Kasumi-1 (cell line): ENCODE measurements at places on chromosomes 2 and 18.

- no peak for DNase-seq
Observed at GRCh38 chr2:8636041-8636491, 45.8 kb upstream of the ID2 start.

DNA sequence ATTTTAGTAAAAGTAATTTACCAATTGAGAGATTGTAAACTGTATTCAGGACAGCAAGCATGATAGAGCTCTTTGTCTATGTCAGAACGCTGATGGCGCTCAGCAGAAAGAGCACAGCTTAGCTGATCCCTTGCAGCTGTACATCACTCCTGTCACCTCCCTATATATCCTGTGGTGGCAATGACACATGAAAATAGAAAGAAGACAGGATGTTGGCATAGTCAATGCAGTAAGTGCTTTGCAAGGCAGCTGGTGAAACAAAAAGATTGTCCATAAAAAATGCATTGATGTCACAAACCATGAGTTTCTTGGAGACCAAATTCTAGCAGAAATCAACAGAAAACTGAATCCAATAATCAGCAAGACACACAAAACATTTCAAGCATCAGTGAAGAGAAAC lies 221.5 kb downstream of the RIT2 start:
- no peak for DNase-seq

- no peak for DNase-seq
Observed at GRCh38 chr2:172440795-172441194, 13.4 kb downstream of the ITGA6 start.

DNA sequence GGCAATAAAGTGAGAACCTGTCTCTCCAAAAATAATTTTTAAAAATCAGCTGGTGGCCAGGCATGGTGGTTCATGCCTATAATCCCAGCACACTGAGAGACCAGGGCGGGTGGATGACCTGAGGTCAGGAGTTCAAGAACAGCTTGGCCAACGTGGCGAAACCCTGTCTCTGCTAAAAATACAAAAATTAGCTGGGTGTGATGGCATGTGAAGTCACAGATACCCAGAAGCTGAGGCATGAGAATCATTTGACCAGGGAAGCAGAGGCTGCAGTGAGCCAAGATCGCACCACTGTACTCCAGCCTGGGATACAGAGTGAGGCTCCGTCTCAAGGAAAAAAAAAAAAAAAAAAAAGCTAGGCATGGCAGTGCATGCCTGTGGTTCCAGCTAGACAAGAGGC lies 7.4 kb upstream of the GPR75 start:
- DNase-seq = no peak

DNA sequence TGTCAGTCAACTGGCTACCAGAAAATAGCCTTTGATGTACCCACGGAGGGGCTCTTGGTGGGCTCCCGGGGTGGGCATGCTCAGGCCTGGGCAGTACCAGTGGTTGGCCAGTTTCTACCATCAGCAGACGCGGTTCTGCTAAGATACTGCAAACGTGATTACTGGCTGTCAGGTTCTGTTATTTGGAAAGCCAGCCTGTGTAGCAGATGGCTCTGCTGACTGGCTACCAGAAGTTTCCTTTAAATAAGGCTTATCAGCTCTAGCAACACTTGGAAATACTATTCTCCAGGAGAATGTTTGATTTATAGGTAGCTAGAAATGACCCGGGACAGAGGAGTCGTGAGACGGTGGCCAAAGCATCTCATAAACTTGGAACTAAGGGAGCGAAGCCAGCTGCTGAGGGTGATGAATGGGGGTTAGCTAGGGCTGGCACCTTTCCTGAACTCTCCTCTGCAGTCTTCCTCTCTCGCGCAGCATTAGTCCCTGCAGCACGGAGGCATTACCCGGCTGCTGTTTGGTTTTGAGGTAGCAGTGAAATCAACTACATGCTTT lies 171.9 kb downstream of the AGAP1 start:
- no peak for DNase-seq

DNA sequence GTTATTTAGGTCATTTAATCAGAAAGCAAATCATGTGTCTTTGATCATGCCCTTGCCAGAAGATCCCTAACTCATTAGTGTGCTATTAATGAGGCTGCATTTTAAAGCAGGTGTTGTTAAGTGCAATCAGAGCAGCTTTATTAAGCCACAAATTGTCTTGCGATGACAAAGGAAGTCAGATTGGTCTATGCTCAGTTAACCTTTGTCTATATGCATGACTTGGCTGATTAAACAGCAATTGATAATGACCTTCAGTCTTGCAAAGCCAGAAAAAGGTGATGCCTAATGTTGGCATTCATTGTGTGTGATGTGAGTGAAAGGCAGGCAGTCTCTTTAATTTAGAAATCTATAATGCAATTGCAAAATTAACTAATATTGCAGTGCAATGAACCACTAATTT lies 166.9 kb downstream of the RND3 start:
- no peak for DNase-seq

- no peak for DNase-seq
Observed at GRCh38 chr18:55406451-55406991, 181.5 kb downstream of the TCF4 start.

- DNase-seq = no peak
Observed at GRCh38 chr2:241635756-241636155, 1.2 kb downstream of the THAP4 start.

GRCh38 chr2:184611361-184612085 lies 13.2 kb downstream of the ZNF804A start:
- peak; percentile 87 for DNase-seq

- DNase-seq = peak; percentile 79
Observed at GRCh38 chr2:14516844-14517243, 115.7 kb upstream of the LRATD1 start.

- peak; percentile 41 for DNase-seq
Observed at GRCh38 chr2:241271706-241272302, 43.7 kb downstream of the HDLBP start.

GRCh38 chr2:152054593-152054992 lies 44.3 kb downstream of the CACNB4 start:
- DNase-seq = peak; percentile 72

GRCh38 chr18:75054046-75054445 lies 154.9 kb downstream of the PTGR3 start:
- DNase-seq = no peak

GRCh38 chr2:235011929-235012631 lies 60.3 kb downstream of the SH3BP4 start:
- DNase-seq = no peak

DNA sequence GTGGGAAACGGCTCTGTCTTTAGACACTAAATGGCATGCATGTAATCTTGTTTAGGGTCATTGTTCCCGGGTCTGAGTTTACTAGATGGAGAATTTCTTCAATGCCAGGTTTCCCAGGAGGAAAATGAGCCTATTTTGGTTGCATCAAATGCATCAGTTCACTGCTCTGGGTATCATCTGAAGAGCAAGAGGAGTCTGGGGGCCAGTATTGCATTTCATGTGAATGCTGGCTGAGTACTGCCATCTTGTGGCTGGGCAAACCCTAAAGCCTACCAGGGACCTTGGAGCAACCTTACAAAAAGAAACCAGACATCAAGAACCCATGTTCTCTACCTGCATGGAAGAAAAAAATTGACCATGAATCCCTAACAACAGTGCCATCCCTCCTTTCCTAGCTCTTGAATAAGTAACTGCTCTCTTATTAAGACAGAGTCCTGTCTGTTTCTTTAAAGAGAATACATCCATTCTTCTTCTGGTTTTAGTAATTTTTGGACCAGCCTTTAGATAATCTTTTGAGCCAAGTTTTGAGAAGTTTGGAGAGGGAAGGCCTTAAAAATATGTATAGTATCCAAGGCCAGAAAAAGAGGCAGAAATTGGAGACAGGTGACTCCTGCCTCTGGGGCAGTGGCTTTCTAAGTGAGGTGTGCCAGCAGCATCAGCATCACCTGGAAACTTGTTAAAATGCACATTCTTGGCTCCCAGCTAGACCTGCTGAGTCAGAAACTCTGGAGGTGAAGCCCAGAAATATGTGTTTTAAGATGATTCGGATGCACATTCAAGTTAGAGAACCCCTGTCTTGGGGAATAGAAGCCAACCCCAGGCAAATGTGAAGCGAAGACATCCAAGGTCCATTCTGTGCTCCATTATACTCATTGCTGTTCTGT lies 261.0 kb upstream of the CXCR4 start:
- peak; percentile 85 for DNase-seq

- DNase-seq = no peak
Observed at GRCh38 chr2:112154246-112155117, 16.3 kb downstream of the FBLN7 start.

DNA sequence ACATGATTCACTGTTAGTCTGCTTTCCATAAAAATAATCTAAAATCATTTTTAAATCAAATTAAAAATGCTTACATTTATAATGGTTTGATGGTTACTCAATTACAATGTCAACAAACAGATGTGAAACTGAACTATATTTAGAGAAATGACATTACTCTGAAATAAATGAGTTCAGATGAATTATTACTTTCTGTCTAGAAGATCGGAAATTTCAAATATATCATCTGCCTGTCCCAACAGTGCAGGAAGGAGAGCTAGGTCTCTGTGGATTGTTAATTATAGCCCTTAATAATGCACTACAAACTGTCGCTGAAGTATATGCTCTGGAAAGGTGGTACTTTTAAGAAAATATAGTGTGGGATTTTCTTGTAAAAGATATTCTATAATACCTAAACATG lies 109.8 kb downstream of the DSEL start:
- no peak for DNase-seq

- peak; percentile 86 for DNase-seq
Observed at GRCh38 chr2:70104231-70105111, 17.2 kb downstream of the PCBP1 start.

DNA sequence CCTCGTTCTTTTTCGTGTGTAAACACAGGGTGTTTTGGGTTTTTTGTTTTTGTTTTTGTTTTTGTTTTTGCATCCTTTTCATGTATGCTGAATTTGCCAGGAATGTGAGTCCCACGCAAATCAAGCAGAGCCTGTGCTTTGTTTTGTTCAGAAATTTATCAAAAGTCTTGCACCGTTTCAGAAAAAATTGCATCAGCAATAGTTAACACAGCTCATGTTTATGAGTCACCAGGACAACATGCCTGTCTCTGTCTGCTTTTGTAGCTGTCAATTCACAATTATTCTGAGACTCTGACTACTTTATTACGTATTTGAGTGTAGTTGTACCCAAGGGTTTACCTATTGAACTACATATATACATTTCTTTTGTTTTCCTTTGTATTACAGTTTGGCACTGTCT lies 38.3 kb downstream of the MRPL44 start:
- no peak for DNase-seq
